Suppressor macrophage (primary cell): ENCODE measurements at places on chromosomes 1 and 21.

GRCh38 chr21:38434913-38435533, 63.3 kb downstream of the ERG start:
- DNase-seq: no peak

DNA sequence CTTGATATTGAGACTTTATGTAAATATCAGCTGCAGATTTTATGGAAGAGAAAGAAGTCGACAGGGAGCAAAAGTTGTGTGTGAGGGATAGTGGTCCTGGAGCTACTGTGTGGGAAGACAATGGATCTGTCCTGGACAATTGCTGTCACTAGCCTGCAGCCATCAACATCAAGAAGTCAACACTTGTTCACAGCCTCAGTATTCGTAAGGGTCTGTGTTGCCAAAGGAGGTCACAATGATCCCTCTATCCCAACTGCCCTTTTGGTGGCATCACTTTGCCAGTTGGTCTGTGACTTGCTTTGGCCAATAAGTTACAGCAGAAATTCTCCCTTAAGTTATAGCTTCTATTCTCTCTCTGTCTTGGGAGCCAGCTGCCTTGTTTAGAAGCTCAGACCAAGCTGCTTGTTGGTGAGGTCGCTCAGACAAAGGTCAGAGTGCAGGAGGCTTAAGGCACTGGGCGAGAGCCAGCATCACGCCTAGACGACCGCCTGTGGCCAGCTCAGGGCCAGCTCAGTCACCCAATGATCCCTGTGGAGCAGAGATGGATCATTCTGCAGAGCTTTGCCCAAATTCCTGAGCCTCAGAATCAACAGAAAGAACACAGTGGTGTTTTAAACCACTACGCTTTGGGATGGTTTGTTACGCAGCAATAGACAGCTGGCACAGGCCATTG, 134.9 kb downstream of the RHOU start:
- DNase-seq: no peak

DNA sequence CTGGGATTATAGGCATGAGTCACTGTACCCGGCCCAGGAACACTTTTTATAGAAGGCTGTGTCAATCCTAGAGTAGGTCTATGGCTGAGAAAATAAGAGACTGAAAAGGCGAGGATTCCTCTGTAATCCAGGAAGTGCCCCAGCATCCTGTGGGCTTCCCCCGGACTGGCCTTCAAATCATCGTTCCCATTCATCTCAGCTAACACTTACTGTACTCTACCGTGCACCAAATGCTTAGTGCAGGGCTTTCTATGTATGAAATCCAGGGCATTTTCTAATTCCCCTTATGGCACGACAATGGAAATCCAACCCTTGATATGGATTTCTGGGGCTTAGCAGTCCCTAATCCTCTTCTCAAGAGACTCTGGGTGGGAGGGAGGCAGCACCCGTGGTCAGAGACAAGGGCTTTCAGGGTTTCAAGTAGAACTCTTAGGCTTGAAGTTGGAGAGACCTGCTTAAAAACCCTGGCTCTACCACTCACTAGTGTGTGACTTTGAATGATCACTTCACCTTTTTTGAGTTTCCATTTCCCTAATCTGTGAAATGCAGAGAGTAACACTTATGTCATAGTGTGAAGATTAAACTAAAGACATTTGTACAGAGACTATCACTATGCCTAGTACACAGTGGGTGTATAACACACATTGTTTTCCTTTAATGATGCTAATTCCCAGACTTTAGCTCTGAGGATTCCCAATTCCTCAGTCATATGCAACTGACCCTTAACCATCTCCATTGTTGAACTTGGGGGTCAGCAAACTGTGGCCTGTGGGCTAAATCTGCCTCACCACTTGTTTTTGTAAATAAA, 20.3 kb downstream of the MECR start:
- DNase-seq: no peak

GRCh38 chr1:110555807-110556470, 37.0 kb upstream of the KCNA10 start:
- DNase-seq: no peak

- DNase-seq: no peak
Measured at GRCh38 chr1:228354390-228355320, 52.0 kb downstream of the TRIM11 start.

DNA sequence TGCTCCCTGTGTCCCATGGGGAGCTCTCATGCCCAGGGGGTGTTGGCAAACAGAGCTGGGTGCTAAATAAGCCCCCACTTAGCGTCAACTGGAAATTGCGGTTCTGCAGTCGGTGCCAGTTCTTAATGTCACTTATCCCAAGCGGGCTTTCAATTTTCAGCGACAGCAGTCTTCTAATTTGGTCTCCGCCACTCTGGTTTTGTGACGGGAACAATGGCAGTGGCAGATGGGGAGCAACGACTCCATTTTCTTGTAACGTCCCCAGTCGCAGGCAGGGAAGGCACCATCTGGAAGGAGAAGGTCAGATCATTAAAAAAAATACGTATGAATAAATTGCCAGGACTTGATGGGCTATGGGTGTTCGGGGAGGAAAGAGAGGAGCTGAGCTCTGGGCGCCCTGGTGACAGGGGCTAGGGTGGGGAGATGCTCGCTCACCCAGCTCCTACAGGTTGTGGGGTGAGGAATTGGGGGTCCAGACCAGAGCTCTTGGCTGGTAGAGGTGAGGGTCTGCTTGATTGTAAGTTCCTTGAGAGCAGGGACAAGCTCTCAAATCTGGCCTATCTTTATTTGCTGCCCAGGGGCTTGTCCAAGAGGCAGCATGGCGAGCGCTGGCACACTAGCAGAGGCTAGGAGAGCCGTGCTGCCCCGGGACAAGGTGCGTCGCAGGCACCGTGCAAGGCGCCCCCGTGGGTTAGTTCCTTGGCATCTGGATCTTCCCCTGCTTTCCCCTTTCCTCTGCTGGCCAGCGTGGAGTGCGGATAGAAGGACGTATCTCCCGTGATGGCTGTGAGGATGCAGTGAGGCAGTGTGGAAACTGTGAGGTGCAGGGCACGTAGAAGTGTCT, 105.8 kb downstream of the ARHGEF10L start:
- no peak for DNase-seq

DNA sequence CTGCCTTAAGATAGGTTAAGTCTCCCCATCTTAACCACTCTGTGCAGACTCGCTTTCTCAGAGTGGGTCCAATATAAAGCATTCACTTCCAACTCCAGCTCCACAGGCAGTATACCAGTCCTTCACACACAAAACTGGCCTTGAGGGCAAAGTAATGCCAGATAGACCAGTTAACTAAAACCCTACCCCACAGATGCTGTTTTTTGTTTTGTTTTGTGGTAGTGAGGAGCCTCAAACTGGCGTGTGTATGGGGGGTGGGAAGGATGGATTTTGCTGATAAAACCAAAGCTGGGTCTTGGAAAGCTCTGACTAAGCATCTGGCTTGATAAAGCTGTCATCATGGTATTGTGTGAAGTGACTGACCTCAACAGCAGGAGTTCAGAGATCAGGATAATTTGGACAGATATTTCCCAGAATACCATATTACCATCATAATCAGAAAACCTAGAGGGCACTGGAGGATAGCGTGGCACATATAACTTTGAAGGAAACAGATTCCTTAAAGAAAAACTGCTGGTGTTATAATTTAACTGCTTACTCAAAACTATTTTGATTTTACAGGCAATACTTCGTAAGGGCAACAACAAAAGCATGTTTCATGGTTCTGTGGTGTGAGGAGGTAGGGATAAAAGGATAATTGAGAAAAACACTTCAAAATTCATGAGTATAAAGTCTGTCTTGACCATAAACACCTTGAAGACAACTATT, 29.6 kb upstream of the CPLANE2 start:
- no peak for DNase-seq

- no peak for DNase-seq
Measured at GRCh38 chr1:151885479-151885878, 23.8 kb downstream of the THEM4 start.

DNA sequence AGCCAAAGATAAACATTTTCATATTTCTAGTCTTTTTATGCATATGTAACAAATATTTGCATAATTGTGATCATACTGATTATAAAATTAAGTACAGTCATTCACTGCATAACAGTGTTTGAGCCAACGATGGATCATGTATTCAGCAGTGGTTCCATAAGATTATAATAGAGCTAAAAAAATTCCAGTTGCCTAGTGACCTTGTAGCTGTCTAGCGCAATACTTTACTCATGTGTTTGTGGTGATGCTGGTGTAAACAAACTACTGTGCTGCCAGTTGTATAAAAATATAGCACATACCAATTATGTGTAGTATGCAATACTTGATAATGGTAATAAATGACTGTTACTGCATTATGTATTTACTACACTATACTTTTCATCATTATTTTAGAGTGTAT, 2.1 kb upstream of the S100A10 start:
- peak; percentile 36 for DNase-seq

DNA sequence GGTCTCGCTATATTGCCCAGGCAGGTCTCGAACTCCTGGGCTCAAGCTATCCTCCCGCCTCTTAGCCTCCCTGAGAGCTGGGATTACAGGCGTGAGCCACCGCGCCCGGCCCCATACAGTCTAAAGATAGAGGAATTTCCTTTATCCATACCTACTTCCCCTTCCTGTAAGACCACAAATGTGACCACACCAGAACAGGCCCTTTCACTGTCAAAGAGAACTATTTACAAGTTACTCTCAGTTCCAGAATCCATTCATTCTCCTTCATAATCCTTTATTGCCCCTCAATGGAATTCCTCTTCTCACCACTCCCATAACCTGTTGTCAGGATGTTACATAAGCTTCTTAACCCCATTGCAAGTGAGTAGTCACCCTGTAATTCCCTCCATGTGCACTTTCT, 26.3 kb upstream of the SLC5A9 start:
- DNase-seq: peak; percentile 69

DNA sequence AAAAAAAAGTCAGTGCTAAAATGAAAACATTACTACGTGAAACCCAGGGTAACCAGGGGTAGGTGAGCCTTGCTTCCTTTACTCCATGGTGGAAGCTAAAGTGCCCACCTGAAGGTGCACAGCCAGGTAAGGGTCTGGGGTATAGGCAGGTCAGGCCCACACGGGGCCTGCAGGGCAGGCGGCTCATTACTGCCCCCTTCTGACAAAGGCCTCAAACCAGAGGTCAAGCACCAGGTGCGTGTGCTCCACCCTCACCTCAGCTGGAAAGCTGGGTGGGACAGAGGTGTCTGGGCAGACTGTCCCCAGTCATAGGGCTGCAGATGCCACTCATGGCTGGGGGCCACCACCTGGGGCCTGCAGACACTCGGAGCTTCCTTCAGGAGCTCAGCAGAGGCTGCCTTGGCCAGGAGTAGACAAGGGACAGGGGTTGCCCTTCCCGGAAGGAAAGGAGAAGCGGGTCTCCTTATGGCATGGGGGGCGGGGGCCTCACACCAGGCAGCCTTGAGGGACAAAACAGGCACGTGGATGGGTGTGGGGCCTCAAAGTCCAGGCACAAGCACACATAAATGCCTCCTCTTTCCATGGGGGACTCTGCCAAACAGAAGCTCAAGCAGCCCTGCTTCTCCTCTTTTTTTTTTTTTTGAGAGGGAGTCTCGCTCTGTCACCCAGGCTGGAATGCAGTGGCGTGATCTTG, 36.2 kb downstream of the ACOT7 start:
- no peak for DNase-seq

- no peak for DNase-seq
Measured at GRCh38 chr1:202106340-202107254, 16.1 kb upstream of the GPR37L1 start.

- peak; percentile 37 for DNase-seq
Measured at GRCh38 chr1:226185141-226186036, 1.2 kb downstream of the ACBD3 start.

DNA sequence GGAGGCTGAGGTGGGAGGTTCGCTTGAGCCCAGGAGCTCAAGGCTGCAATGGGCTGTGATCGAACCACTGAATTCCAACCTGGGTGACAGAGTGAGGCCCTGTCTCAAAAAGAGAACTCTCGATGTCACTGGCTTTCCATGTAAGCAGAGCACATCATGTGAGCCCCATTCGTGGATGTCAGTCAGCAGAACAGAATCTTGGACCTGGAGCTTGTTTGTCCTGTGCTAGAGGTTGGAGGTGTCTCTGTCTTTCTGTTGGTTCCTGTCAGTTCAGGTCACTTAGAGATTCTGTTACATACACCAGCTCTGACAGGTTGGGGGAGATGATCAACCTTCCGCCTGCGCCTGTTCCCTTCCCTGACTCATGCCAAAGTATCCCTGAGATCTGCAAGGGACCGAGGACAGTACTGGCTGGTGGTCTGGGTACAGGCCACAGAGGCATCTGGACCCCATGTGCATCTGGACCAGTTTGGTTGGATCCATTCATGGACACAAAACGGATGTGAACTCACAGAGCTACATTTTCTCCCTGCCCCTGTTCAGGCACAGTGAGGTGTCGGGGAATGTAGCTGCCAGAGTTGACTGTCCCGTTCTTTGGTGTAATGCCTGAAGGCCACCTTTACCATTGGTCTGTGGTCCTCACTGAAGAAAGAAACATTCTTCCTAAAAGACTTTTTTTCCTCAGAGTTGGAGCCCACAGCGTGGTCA, 10.0 kb downstream of the ARF1 start:
- no peak for DNase-seq

GRCh38 chr1:89799495-89799894, 21.3 kb upstream of the LRRC8D start:
- DNase-seq: peak; percentile 48

GRCh38 chr1:184941735-184942134, 32.6 kb downstream of the NIBAN1 start:
- no peak for DNase-seq

DNA sequence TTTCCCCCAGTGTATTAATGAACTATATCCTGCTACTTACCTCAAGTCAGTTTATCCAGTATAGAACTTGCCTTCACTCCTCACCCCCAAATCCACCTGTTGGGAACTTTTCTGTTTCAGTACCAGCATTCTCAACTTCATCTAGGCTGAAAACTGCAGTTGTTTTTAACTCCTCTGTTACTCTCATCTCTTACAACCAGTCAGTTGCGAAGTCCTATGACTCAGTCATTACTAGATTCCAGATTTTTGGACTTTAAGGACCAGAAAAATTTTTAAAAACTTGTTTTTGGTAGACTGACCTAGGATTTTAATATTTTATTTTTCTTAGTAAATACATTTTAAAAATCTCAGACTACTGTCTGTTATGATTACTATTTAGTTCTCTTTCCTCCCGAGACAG, 8.1 kb downstream of the GNAI3 start:
- DNase-seq: no peak

DNA sequence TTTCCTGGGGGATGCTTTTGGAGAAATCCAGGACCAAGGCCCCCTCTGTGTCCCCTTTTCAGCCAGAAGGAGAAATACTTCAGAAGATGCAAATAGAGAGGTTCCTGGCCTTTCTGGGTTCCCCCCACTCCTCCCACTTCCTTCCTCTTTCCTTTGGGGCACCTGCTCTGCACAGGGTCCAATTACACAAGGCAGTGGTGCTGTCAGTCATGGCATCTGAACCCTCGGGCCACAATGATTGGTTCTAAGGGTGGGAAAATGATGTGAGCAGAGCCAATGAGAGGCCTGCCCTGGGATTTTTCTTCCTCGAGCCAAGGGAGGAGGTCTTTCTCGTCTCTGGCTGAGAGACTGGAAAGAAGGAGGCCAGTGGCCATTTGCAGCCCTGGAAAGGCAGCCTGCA, 282.2 kb downstream of the NPHP4 start:
- no peak for DNase-seq
